Astrocyte of the cerebellum (primary cell): ENCODE measurements at places on chromosomes 13 and 19.

DNA sequence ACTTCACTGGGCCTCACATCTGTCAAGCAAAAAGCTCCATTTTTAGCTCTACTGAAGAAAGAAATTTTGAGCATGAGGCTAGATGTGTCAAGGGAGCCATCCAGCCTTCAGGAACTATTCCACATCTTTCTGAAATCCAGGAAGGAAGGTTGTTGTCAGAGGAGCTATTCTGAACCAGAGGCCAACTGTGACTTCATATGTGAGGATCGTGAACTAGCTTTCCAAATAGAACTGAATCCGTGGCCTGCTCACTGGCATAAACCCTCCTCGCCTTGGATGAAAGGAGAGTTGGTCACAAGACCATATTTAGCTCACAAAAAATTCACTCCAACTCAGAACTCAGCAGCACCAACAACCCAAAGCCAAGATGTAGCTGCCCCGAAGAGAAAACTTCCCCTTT, 195.8 kb downstream of the FOXO1 start:
- DNase-seq: no peak

- no peak for DNase-seq
These were observed 9.9 kb downstream of the TPP2 start for GRCh38 chr13:102606537-102607309.

- DNase-seq: no peak
These were observed 644 bp downstream of the MED26 start for GRCh38 chr19:16627193-16627927.

DNA sequence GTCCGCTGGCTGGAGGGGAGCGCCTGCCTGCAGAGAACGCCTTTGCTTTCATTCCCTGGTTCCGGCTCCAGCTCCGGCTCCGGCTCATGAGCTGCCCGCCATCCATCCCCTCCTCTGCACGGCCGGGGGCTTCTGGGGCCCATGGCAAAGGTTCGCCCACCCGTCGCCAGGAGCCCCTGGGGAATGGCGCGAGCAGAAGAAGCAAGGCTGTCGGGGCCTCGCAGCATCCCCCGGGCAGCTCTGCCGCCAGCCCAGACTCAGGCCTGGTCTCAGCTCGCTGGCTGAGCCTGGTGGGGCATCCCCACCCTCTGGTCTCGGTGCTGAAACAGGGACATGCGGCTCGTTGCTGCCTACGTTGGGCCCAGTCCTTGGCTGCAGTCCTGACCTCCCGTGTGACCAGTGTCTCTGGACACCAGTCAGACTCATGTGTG, 96.8 kb downstream of the KDM4B start:
- no peak for DNase-seq

- DNase-seq: no peak
These were observed 1.7 kb downstream of the NR2F6 start for GRCh38 chr19:17243830-17244617.

DNA sequence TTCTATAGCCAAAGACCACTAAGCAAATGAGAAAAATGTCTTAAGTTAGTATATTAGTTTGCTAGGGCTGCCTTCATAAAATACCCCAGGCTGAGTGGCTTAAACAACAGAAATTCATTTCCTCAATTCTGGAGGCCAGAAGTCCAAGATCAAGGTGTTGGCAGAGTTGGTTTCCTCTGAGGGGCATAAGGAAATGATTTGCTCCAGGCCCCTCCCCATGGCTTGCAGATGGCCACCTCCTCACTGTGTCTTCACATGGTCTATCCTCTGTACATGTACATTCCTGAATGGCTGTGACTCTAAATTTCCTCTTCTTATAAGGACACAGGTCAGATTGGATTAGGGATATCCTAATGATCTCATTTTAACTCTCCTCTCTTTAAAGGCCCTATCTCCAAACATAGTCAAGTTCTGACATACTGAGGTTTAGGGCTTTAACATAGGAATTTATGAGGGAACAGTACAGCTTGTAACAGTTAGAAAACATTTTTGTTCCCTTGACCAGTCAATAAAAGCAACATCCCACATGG, 307.4 kb downstream of the DIAPH3 start:
- no peak for DNase-seq

- DNase-seq: no peak
These were observed 523.2 kb downstream of the KLF12 start for GRCh38 chr13:73610799-73611592.

GRCh38 chr13:86510792-86511191, 711.6 kb upstream of the SLITRK6 start:
- DNase-seq: no peak

DNA sequence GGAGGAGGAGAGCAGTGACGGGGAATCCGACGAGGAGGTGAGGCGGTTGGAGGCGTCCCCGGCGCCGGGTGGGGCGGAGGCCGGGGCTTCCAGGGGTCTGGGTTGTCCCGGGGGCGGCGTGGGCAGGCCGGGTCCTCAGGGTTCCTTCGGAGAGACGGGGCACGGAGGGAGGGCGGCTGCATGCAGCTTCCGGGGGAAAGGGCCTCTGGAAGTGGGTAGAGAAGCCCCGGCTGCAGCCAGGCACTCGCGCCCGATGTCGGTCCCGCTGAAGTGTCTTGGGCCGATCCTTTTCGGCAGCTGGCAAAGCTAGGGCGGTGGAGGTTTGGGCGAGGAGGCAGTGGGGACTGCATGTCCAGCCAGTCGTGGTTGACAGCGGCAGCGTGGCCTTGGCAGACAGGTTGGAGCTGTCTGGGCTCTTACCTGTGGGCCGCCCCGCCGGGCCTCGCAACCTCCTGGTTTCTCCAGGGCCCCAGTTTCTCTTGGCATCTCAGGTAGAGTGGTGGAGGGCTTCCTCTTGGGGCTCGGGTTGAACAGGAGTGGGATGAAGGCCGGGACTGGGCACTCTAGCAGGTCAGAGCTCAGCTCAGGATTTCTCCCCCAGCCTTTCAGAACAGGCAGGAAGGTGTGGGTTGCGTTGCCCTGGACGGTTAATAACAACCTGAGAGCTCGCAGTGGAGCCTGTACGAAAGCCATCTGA, 690 bp downstream of the KMT2B start:
- no peak for DNase-seq

DNA sequence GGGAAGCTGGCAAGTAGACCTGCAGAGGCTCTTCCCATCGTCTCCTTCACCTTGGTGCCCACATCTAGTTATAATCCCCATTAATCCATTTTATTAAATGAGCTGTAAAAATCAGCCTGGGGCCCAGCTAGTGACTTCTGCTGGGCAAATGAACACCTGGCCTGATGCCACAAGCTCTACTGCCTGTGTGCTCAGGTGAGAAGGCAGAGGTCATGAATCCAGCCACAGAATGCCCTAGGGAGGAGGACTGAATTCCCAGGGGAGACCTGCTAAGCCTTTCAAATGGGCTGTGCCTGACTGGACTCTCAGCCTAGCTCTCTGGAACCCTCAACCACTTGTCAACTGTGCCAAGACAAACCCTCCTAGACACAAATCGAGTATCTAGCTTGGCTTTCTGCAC, 74.0 kb downstream of the PDS5B start:
- DNase-seq: no peak

DNA sequence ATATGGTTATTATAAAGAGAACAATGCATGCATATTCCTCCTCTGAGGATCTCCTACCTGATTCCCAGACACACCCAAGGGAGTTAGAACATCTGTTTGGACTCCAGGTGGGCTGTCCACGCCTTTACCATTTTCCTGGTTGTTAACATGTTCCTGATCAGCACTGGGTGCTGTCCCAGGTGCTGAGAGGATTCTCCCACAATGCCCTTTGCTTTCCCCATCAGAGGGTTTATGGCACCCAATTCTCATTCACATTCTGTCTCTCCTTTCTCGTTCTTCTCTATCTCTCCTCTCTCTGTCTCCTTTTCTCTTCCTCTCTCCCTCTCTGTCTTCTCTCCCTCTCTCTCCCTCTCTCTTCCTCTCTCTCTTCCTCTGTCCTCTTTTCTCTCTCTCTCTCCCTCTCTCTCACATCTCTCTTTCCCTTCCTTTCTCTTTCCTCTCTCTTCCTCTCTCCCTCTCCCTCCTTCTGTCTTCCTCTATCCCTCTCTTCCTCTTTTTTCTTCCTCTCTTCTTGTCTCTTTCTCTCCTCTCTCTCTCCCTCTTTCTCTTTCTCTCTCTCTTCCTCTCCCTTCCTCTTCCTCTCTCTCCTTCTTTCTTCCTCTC, 3.3 kb upstream of the RDH13 start:
- no peak for DNase-seq

DNA sequence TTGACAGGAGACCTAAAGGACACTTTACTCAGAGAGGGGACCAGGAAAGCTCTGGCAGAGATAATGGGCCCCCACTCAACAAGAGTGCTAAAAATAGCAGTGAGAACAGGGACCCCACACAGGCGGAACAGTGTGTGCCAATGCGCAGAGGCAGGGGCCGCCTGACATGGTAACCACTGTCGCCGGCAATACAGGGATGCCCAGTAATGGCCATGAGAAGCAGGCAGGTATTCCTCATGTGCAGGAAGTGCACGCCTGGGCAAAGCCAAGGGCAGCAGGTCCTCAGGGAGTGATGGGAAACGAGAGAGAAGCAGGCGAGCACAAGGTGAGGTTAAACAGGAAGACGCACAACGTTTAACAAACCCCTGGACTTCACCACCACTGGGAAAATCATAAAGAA, 757.1 kb downstream of the LIG4 start:
- no peak for DNase-seq

- DNase-seq: no peak
These were observed 58.5 kb downstream of the DNAJC15 start for GRCh38 chr13:43081866-43082265.

DNA sequence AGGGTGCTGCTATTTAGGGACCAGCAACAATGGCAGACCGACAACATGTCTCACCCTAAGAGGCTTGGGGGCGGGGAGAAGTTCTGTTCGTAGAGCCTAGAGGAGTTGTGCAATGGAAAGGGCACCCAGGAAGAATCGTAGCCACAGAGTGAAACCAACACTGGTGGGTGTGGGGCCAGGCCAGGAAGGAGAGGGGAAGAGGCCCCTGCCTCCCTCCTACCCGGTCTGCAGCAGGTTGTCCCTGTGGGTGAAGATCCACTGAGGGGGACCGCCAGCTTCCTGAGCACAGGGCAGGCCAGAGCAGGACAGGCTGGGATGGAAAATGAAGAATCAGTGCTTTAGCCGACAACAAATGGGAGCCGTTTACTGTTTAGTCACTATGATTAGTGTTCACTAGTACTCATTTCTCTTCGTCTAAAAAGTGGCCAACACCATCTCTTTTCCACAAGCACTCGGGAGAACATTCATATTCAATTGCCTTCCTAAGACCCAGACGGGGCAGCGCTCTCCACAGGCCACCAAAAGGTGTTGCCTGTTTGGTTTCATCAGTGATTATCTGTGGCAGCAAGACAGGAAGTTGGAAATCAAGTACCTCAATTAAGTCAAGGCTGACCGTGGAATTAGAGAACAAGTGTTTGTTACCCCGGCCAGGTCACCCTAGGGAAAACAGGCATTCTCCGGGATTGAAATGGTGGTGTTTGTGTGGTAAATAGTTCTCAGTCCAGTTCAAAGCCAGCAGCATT, 1.1 kb upstream of the ATP11A start:
- DNase-seq: no peak

DNA sequence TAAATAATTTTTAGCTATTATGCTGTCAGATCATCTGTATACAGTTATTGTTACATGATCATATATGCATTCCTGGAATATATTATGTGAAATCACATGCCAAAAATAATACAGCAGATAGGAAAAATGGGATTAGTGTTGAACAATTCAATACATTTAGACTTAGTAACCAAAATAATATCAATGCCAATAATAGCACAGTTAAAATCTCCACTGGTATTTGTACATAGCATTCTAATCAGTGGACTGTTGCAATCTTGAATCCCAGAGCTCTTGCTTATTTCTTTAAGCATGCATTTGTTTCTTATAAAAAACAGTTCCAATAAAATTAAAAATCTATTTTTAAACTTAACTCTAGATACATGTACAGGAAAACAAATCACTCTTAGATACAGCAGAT, 2772.2 kb downstream of the PCDH9 start:
- no peak for DNase-seq

DNA sequence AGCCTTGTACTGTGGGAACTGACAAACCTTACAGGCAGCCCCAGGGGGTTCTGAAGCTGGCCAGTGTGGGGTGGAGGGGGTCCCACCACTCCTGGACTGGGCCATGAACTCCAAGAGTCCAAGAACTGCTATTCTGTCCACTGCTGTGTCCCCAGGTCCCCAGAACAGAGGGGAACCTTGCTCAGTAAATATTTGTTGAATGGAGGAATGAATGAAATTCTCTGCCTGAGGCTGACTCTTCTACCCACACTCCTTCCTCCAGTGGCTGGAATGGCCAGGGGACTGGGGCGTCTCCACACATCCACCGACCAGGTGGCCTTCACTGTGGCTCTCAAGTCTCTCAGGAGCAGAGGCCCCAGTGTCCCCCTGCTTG, 11.6 kb downstream of the WIZ start:
- DNase-seq: no peak

DNA sequence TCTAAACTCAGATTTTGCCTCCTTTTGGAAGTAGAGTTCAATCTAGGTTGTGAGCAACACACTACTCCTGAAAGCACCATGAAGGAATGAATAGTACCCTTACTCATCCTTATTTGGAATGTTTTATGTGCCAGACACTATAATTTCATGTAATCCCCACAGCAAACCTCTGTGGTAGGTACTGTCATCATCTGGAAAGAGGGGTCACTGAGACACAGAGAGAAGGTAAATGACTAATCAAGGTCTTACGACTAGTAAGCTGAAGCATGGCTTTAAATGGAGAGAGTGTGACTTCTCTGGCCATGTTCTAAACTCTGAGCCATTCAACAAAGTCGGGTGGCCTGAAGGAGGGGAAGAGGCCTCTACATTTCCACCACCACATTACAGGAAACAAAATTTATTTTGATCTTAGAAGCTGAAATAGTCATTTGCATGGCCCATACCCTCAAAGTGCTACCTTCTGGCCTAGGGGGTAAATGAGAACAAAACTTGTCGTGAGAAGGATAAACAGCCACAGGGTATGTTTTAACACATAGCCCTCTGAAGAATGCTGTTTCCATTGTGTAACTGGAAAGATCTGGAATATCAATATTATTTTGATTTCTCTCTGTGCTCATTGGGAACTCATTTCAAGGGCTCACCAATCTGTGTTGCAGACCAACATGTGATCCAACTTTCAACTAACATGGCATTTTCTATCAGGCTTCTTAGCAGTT, 180.8 kb upstream of the RFC3 start:
- no peak for DNase-seq

- DNase-seq: no peak
These were observed 16.8 kb upstream of the CELF5 start for GRCh38 chr19:3207461-3208242.
